ENCODE measurements at places on chromosomes 4 and X. TPM values are rescaled to one million over a fixed set of nuclear protein-coding genes. Genes with fewer than 3 reads are reported as not detected.

The BST1 gene
- polyA plus RNA-seq = 10.9 TPM

The FABP2 gene
- polyA plus RNA-seq = not detected

The HERC3 gene
- polyA plus RNA-seq = 23.8 TPM

The NWD2 gene
- not detected for polyA plus RNA-seq

The ADAMTS3 gene
- 1.2 TPM for polyA plus RNA-seq

The ATOH1 gene
- not detected for polyA plus RNA-seq

The SLC7A11 gene
- polyA plus RNA-seq = 0.33 TPM

The SLC39A8 gene
- 11.5 TPM for polyA plus RNA-seq

The PAGE4 gene
- 3.0 TPM for polyA plus RNA-seq

The IL3RA gene
- polyA plus RNA-seq = 4.7 TPM

The HELT gene
- polyA plus RNA-seq = not detected

The S100P gene
- polyA plus RNA-seq = not detected

The HTRA3 gene
- polyA plus RNA-seq = 163 TPM

The FAM149A gene
- polyA plus RNA-seq = 9.4 TPM

Data from ovary (tissue), 10 donors.